CD4-positive, alpha-beta memory T cell (primary cell): ENCODE measurements at places on chromosomes 5 and 9. TPM values are rescaled to one million over a fixed set of nuclear protein-coding genes. Genes with fewer than 3 reads are reported as not detected.

DNA sequence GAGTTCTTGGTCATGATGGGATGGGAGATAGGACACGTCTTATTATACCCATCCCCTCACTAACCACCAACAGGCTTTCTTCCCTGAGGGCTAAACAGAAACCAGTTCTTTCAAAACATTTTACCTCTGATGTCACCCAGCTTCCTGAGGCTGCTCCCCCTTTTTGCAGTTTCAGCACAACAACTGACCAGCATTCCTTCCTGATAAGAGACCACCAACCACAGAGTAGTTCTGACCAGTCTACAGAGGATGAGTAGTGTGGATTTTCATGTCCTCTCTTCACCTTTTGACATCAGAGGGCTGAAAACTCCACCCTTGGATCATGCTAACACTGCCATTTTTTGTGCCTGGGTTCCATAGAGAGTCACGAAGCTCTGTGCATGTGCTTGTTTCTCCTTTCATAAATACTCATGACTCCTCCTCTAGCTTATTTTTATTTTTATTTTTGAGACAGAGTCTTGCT is 82.6 kb downstream of the OSTF1 start:
- DNase-seq, result no peak

GRCh38 chr9:118263949-118264348 is 559.7 kb downstream of the TLR4 start:
- DNase-seq, result no peak

- no peak for DNase-seq
These were observed 26.4 kb downstream of the FGD3 start for GRCh38 chr9:92973700-92974099.

DNA sequence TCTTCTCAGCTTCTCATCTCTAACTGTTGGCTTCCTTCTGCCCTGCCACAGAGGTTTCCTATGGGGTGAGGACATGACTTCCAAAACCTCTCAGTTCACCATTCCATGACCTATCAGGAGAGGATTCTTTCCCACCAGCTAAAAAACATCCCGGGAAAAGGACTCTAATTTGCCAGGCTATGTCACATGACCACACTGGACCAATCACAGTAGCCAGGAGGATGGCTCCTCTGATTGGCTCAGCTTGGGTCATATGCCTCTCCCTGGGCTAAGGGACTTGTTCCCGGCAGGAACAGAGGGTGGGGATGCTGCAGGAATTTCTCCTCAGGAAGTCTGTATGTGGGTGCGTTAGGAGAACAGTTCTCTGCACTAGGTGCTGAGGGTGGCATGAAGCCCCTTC is 40.3 kb upstream of the XPA start:
- DNase-seq, result no peak

DNA sequence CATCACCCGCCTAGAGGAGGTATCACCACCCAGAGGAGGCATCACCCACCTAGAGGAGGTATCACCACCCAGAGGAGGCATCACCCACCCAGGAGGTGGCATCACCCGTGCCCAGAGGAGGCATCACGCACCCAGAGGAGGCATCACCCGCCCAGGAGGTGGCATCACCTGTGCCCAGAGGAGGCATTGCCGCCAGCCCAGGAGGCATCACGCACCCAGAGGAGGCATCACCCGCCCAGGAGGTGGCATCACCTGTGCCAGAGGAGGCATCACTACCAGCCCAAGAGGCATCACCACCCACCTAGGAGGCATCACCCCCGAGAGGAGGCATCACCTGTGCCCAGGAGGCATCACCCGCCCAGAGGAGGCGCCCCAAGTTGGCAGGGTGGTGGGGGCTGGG is 2.6 kb downstream of the NOTCH1 start:
- DNase-seq, result no peak

- no peak for DNase-seq
These were observed 64.1 kb upstream of the SPOCK1 start for GRCh38 chr5:137563301-137563645.

DNA sequence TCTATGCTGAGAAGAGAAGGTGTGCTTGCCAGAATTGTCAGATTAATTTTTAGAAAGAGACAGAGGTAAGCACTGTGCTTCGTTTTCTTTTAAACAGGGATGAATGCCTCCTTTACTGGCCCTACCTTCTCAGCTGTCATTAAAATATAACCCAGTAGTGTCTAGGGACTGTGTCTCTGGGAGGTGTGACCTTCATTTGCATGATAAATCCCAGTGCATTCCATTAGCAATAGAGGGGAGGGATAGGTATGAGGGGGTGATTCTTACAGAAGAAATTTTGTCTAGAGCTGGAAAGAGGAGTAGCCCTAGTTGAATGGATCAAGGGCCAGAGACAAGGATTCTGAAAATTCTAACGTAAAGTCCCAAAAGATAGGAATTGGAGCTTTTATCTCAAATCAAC is 351.5 kb downstream of the BNC2 start:
- DNase-seq, result no peak

DNA sequence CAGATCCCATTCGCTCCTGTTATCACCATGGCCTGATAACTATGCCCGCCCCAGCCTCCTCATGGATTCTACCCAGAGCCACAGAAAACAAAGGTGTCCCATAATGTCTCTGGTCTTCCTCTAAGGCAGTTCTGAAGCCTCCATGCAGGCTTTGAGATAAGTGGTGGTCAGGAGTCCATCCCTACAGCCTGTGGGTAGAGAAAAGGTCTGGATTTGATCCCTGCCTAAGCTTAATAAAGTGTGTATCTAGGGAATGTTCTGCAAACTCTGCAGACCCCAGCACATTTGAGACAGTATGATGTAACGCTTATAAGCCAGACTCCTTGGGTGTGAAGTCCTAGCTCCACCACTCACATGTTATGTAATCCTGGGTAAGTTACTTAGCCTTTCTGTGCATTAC is 187.3 kb downstream of the MAPKAP1 start:
- DNase-seq, result no peak

GRCh38 chr5:113295111-113295539 is 139.7 kb downstream of the TSSK1B start:
- DNase-seq, result no peak

- peak; percentile 49 for DNase-seq
These were observed 800 bp upstream of the AP3B1 start for GRCh38 chr5:78295035-78295961.

DNA sequence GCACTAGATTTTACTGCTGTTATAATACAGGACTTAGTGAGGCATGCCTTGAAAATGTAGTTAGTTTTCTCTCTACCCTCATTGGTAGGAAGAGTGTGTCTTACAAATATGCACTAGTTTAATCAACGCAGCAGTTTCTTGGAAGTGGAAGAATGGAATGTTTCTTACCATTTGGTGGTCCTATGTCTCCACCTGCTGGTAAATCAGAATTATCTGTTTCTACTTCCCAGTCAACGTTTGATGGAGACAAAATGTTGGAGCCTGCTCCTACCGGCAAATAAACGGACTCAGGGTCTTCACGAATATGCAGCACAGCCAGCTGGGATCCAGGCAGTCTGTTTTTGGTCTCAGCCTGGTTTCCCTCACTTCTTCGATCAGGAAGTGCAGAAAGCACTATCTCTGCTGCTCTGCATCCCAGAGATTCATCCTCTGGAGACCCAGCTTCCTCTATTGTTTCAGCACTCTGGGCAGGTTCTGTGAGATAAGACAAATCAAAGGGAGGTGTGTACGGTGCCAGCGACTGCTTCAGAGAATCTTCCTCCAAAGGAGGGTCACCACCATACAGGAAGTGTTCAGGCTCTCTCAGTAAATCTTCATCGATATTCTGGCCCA is 59.5 kb upstream of the PCA3 start:
- peak; percentile 56 for DNase-seq

DNA sequence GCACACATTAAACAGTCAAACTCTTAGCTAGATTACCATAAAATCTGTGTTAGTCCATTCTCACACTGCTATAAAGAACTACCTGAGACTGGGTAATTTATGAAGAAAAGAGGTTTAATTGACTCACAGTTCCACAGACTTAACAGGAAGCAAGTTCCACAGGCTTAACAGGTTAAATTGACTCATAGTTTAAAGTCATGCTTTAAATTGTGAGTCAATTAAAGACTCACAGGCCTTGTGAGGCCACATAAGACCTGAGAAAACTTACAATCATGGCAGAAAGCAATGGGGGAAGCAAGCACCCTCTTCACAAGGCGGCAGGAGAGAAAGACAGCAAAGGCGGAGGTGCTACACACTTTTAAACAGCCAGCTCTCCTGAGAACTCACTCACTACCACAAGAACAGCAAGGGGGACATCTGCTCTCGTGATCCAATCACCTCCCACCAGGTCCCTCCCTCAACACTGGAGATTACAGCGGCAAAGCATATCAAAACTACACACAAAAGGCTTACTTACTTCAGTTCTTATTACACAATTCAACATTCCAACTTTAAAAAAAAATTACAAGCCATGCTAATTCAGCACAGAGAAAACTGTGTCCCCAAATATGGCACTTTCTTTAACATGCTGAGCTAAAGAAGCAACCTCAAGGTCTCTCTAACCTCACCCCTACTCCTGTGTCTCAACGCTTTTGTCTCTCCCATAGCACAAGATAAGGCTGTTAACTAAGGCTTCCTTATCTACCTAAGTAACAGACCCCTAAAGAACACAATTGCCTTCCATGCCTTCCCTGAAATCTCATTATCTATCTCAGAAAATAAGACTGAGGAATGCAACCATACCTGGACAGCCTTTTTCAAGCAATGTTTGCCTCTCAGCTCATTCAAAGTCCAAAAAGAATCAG is 805.1 kb downstream of the NR2F1-AS1 start:
- DNase-seq, result no peak

- DNase-seq, result no peak
These were observed 3.9 kb downstream of the FUBP3 start for GRCh38 chr9:130583271-130583670.

GRCh38 chr5:32785611-32786254 is 74.6 kb downstream of the NPR3 start:
- DNase-seq, result no peak

GRCh38 chr9:100307080-100307479 is 45.7 kb downstream of the TEX10 start:
- DNase-seq, result no peak

GRCh38 chr5:167482555-167482954 is 808.9 kb upstream of the WWC1 start:
- DNase-seq, result no peak

GRCh38 chr9:104658496-104659195 is 35.7 kb upstream of the OR13D1 start:
- no peak for DNase-seq

DNA sequence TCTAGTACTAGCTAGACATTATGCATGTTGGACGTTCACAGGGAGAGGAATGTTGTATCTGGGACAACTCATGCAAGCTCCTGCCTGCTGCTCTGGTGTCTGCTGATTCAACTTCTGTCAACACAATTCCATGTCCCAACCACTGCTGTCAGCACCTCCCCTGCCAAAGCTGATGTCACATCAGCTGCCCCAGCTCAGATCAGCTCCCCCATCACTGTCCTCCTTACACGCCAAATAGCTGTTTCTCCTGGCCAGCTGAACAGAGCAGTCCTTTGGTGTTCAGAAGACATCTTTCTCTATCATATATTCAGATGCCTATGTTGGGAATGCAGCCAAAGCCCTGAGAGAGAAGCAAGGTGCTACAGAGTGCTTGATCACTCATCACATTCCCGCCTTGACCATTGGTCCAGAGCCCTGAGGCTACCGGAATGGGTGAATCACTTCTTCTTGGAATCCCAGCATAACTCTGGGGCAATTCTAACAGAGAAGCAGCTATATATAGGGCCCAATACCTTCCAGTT is 223.3 kb downstream of the SEC61B start:
- DNase-seq, result no peak

DNA sequence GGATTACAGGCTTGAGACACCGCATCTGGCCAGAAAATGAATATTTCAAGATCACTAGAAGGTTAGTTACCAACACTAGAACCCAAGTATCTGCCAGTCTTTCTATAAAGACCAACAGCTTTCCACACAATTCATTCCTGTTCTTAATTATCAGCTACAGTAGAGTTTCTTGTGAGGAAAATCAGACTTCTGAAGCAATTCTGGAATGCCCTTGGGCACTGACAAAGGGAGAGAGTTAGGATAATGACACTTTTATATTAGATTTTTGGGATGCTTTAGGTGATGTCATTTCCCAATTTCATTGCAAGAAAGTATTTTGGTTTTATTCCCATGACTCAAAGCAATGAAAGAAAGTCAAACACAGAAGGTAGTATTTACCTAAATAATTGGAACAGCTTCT is 497.0 kb upstream of the TUSC1 start:
- DNase-seq, result no peak

DNA sequence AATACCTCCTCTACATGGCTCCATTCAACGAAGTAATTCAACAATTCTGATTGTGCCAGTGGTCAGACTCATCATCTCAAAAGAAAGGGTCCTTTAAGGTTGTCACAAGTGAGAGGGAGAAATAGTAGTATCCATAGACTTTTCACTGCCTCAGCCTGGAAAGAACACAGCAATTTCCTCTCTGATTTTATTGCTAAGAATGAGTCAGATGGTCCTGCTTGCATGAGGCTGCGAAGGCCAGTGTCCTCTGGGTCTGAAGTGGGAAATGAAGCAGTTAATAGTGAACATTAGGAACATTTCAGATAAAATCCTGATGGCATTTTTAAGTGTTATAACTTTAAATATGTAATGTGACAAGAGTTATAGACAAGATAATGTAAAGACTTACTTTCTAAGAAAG is 979.0 kb downstream of the EFNA5 start:
- no peak for DNase-seq

DNA sequence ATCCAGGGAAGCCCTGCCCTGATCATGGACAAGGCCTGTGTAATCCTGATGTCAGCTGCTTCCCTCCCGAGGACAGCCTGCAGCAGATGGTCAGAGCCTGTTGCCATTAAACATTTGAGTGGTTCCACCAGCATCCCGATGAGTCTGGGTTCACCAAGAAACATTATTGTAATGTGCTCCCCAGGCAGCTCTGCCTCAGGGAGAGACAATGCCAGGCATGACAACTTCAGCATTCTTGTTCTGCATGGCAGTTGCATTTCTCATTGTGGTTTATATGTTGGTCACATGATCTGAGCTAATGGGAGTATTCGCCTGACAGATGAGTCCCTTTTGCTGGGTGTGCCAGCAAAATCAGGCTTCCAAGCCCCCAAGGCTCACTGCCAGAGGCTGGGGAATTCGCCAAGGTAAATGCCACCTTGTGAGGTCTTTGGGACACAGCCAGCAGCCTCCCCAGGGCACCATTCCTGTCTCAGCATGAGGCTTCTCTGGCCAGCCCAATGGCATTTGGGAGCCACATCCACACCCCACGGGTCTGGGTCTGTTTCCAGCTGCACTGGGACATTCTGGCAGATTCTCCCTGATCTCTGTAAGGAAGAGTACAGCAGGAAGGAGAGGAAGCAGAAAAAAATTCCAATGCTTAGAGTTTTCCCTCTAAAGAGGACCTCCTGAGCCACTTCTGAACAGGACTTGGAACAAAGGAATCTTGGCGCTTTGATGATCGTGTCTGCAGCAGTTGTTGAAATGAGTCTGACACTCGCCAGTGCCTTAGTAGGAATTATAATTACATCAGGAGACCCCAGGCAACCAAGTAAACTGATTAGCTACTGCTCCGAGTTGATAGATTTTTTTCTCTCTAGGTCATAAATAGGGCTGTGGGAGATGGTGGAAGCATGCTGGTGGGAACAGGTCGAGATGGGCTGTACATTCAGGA is 18.7 kb downstream of the KCNIP1 start:
- DNase-seq, result no peak

Gene CTNND2
- total RNA-seq, result not detected

Gene SPINK4
- total RNA-seq, result not detected

Gene LHX6
- total RNA-seq, result not detected

Gene TMC1
- total RNA-seq, result not detected

Gene FLT4
- 10.3 TPM for total RNA-seq

Gene IL33
- total RNA-seq, result not detected

Gene STK32A
- not detected for total RNA-seq
